Purkinje cell (primary cell): ENCODE measurements at places on chromosomes 6 and 20. TPM values are rescaled to one million over a fixed set of nuclear protein-coding genes. Genes with fewer than 3 reads are reported as not detected.

SLC22A16 gene
- polyA plus RNA-seq = not detected in 2 replicates

MRPS18A gene
- polyA plus RNA-seq = 85.8 and 91.2 TPM in 2 replicates

CDH26 gene
- 6.2 and 15.3 TPM in 2 replicates for polyA plus RNA-seq

SEMG1 gene
- polyA plus RNA-seq = not detected in 2 replicates

ARHGAP18 gene
- 2.6 and 5.5 TPM in 2 replicates for polyA plus RNA-seq

PLA2G7 gene
- 1.7 and 5.4 TPM in 2 replicates for polyA plus RNA-seq

LPA gene
- not detected in 2 replicates for polyA plus RNA-seq

TCP11 gene
- polyA plus RNA-seq = 0.94 TPM in 1 of 2 replicates, not detected in the other

NR2E1 gene
- not detected in 2 replicates for polyA plus RNA-seq

TOMM6 gene
- polyA plus RNA-seq = 535 and 586 TPM in 2 replicates

C20orf144 gene
- polyA plus RNA-seq = not detected in 2 replicates

SLC22A23 gene
- 0.60 and 1.3 TPM in 2 replicates for polyA plus RNA-seq

UNC5CL gene
- polyA plus RNA-seq = not detected in 2 replicates
